ENCODE measurements at places on chromosomes 7 and 10.

- peaks cover 6% of the 10 kb centered on the region for H3K36me3 ChIP-seq
- H3K27ac ChIP-seq, result no peak overlapping the region
- H3K4me1 ChIP-seq, result no peaks in the 10 kb centered on the region
- DNase-seq, result no peak
- H3K27me3 ChIP-seq, result no peaks in the 10 kb centered on the region
Observed at GRCh38 chr7:66140924-66141323, 26.3 kb downstream of the CRCP start.

GRCh38 chr7:29196191-29196590 lies 1.6 kb downstream of the CHN2 start:
- H3K27me3 ChIP-seq, result peaks cover 63% of the 10 kb centered on the region
- H3K27ac ChIP-seq, result no peak overlapping the region
- no peaks in the 10 kb centered on the region for H3K36me3 ChIP-seq
- no peak overlapping the region for H3K4me3 ChIP-seq
- H3K4me1 ChIP-seq, result no peaks in the 10 kb centered on the region

DNA sequence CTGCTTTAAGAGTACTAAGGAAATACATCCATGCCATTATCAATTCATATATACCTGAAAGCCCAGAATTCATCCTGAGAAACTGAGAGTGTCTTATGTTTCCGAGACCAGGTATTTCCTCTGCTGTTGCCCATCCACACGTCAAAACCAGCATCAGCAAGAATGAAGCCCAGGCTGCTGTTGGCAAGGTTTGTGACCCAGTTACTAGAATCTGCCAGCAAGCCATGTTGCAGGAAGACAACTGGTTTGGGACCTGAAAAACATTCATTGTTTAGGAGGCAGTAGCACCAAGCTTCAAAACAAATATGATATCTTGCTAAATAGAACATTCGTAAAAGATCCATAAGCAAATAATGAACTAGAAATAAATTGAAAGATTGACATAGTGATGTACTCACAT lies 21.0 kb upstream of the CH25H start:
- no peaks in the 10 kb centered on the region for H3K4me1 ChIP-seq
- no peaks in the 10 kb centered on the region for H3K27me3 ChIP-seq
- no peak overlapping the region for H3K27ac ChIP-seq
- no peak for DNase-seq
- no peak overlapping the region for H3K4me3 ChIP-seq

DNA sequence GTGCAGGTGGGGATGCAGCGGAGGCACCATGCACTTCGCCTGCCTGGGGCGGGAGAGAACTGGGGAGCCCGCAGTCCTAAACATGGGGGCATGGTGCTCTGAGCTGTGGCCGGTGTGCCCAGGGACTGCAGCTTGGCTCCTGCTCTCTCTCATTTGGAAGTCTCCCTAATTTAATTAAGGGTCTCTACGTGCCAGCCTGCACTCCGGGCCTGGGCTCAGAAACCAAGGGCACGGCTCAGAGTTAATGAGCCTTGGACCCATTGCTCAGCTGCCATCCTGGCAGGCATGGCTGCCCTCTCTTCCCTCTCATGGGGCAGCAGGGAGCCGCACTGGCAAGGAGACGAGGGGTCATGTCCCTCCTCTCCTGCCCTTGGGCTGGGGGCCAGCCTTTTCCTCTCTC lies 115.6 kb downstream of the CDH23 start:
- no peak overlapping the region for H3K4me3 ChIP-seq
- DNase-seq, result no peak
- no peaks in the 10 kb centered on the region for H3K36me3 ChIP-seq
- H3K27ac ChIP-seq, result no peak overlapping the region
- peaks cover 3% of the 10 kb centered on the region for H3K4me1 ChIP-seq
- no peaks in the 10 kb centered on the region for H3K27me3 ChIP-seq

- H3K27me3 ChIP-seq, result no peaks in the 10 kb centered on the region
- DNase-seq, result peak; percentile 2
- no peaks in the 10 kb centered on the region for H3K4me1 ChIP-seq
- H3K27ac ChIP-seq, result no peak overlapping the region
- H3K4me3 ChIP-seq, result no peak overlapping the region
Observed at GRCh38 chr7:48389977-48390376, 218.7 kb downstream of the ABCA13 start.

- H3K4me1 ChIP-seq, result peaks cover 3% of the 10 kb centered on the region
- no peaks in the 10 kb centered on the region for H3K27me3 ChIP-seq
- no peak for DNase-seq
Observed at GRCh38 chr7:155831807-155832524, 19.7 kb upstream of the SHH start.

GRCh38 chr10:78375854-78376785 lies 342.5 kb downstream of the RPS24 start:
- peaks cover 12% of the 10 kb centered on the region for H3K27me3 ChIP-seq
- H3K36me3 ChIP-seq, result no peaks in the 10 kb centered on the region
- no peak overlapping the region for H3K4me3 ChIP-seq
- no peak overlapping the region for H3K27ac ChIP-seq
- no peaks in the 10 kb centered on the region for H3K4me1 ChIP-seq

DNA sequence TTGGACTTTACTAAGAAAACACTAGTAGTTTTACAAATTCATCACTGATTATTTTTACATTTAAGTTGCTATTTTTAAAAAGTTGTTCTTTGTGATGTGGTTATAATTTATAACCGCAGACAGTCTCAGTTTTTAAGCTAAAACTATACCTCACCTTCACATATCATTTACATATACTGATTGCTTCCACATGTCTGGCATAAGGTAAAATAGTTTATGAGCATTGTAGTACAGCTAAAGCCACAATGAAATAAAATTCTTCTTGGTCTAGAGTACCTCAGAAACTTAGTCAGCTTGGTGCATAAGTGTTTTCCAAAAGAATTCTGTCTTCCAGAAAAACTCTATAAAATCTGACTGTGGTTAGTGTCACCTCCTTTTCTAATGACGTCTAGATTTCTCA lies 13.0 kb downstream of the SEMA3A start:
- H3K4me3 ChIP-seq, result no peak overlapping the region
- H3K4me1 ChIP-seq, result peaks cover 2% of the 10 kb centered on the region
- peak overlapping the region; percentile 23 for H3K27ac ChIP-seq
- H3K27me3 ChIP-seq, result no peaks in the 10 kb centered on the region
- no peak for DNase-seq

DNA sequence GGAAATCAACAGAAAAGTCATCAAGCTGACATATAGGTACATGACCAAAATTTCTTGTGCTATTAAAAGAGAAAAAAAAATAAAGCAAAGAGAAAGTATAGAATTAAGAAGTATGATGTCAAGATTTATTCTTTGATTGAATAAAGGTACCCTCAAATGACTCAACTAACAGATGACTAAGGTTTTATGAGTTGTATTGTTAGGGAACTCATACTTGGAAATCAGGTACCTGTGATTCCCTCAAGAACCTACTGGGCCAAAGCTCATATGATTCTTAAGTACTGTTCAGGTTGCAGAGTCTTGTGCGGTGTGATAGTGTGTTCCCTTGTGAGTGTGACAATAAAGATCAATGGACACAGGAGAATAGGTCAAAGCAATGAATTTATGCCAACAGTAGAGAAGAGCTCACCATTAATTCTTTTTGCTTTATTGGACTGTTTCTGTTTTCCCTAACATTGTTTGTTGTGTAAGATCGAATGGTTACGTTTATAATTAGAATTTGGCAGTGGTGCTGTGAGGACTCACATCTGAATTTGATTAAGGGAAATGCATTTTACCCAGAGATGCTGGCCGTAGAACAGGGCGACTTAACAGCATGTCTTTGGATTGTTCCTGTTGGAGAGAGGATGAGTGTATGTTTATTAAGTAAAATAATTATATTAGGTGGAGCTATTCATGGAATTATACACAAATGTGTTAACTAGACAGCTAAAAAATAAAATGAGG lies 293.2 kb upstream of the SEMA3D start:
- H3K4me3 ChIP-seq, result no peak overlapping the region
- H3K4me1 ChIP-seq, result no peaks in the 10 kb centered on the region
- no peak overlapping the region for H3K27ac ChIP-seq
- DNase-seq, result no peak

DNA sequence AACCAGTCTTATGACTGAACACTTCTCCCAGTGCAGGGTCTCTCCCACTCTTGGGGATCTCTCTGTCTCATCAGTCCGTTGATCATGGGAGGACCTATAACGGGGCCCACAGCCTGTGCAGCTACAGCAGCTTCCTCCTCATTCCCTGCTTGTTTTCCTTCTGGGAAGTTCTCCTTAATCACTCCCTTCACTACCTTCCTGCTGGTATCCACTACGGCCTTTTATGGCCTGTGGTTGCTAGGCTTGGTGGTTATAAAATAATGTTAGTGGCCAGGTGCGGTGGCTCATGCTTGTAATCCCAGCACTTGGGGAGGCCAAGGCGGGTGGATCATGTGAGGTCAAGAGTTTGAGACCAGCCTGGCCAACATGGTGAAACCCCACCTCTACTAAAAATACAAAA lies 3.5 kb upstream of the ZNF282 start:
- no peaks in the 10 kb centered on the region for H3K36me3 ChIP-seq
- H3K4me1 ChIP-seq, result peaks cover 5% of the 10 kb centered on the region
- DNase-seq, result no peak
- no peak overlapping the region for H3K4me3 ChIP-seq
- no peaks in the 10 kb centered on the region for H3K27me3 ChIP-seq

DNA sequence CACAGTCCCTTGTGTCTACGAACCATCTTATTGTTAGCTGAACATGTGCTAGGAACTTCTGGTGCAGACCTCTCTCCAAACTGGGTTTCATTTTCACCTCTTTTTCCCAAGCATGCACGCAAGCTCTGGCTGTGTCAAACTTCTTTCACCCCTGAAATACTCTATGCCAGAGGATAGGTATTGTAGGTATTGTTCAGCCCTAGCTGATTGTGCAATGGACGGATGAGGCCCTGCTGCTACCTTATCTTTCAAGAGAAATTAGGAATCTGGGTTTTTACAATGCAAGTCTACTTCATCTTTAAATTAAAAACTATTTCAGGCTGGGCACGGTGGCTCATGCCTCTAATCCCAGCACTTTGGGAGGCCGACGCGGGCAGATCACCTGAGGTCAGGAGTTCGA lies 28.3 kb upstream of the MRLN start:
- H3K4me1 ChIP-seq, result no peaks in the 10 kb centered on the region
- no peaks in the 10 kb centered on the region for H3K36me3 ChIP-seq
- DNase-seq, result no peak
- no peak overlapping the region for H3K4me3 ChIP-seq
- no peak overlapping the region for H3K27ac ChIP-seq

DNA sequence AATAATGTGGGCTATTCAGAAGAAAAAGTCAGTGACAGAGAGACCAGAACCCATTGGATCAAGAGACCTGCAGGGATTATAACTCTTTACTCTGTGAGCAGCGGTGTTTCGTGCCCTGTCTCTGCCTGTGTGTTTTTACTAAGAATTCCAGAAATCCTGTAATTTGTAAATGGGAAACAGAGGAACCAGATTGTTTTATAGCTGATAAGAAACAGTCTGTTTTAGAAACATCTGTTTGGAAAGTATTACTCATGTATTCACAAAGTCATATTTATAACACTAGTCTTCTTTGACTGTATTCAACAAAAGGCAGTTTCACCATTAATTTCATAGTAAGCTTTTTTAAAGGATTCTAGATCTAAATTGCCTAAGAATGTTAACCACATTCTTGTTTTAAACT lies 30.0 kb upstream of the VDAC2 start:
- no peak overlapping the region for H3K4me3 ChIP-seq
- H3K36me3 ChIP-seq, result no peaks in the 10 kb centered on the region
- no peak for DNase-seq

DNA sequence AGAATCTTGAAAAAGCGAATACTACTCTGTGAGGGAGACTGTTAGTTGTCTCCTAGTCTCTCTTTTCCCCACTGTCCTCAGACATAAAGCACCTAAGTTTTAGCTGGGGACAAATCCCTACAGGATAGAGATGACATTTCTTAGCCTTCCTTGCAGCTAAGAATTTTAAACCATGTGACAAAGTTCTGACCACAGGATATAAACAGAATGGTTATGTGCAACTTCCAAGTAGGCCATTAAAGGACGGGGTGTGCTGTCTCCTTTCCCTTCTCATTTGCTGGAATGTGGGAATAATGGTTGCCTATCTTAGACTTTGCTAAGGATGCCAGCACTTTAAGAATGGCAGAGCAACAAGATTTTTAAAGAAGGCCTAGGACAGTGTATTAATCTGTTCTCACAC lies 74.9 kb upstream of the PRPS1L1 start:
- no peak overlapping the region for H3K27ac ChIP-seq
- H3K27me3 ChIP-seq, result no peaks in the 10 kb centered on the region
- H3K4me1 ChIP-seq, result no peaks in the 10 kb centered on the region
- no peaks in the 10 kb centered on the region for H3K36me3 ChIP-seq
- H3K4me3 ChIP-seq, result no peak overlapping the region
- DNase-seq, result no peak

DNA sequence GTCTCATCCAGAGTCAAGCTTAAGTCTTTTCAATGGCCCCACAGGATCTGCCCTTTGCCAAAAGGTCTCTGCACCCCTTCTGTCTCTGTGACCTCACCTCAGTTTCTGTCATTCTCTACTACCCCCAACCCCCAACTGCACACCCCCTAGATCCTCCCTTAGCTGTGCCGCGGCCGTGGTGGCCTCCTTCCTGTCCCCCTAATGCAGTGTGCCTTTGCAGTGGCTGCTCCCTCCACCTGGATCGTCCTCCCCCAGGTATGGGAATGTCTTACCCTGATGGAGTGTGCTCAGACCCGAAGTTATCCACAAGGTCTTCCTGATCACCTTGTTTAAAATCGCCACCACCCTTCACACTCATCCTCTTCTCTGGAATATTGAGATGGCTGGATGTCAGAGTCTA lies 9.6 kb downstream of the FGF8 start:
- DNase-seq, result no peak
- no peak overlapping the region for H3K27ac ChIP-seq
- no peaks in the 10 kb centered on the region for H3K36me3 ChIP-seq
- no peaks in the 10 kb centered on the region for H3K4me1 ChIP-seq

DNA sequence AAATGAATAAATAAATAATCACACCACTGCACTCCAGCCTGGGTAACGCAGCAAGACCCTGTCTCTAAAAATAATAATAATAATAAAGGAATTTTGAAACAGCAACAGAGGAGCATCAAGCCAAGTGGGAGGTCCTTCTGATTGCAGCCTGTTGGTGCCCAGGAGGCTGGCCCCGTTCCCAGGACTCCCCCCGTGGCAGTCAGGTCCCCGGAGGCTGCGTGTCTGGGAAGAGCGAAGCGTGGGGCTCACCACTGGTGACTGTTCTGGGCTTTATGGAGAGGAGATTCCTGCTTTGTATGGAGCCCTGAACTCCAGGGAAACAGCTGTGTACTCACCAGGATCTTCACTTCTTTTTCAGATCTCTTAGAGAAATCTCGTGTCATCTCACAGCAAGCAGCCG lies 19.3 kb upstream of the MYH16 start:
- H3K4me1 ChIP-seq, result no peaks in the 10 kb centered on the region
- no peak for DNase-seq
- no peaks in the 10 kb centered on the region for H3K36me3 ChIP-seq
- H3K4me3 ChIP-seq, result no peak overlapping the region

GRCh38 chr7:45237788-45238461 lies 80.3 kb downstream of the RAMP3 start:
- DNase-seq, result no peak
- no peaks in the 10 kb centered on the region for H3K4me1 ChIP-seq
- H3K27ac ChIP-seq, result no peak overlapping the region
- no peak overlapping the region for H3K4me3 ChIP-seq
